ENCODE measurements at places on chromosomes 1 and 21. TPM values are rescaled to one million over a fixed set of nuclear protein-coding genes. Genes with fewer than 3 reads are reported as not detected.

DNA sequence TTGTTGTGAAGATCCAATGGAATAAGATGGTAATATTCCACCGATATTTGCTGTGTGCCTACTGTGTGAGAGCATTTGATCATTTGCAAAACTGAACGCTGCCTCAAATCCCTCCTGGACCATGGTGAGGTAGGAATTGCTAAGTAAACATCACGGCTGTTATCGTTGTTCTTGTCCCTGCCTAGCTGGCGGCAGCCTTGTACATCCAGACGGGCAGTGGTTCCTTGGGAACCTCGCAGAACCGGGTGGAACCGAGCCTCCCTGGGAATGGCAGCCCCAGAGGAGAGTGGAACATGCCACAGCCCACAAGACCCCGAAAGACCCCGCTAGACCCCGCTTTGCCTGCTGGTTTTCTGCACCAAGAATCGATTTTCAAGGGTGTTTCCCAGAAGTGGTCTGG, 60.9 kb downstream of the TAS1R2 start:
- no peak for DNase-seq

The TDRD5 gene
- total RNA-seq, result 0.22 TPM

DNA sequence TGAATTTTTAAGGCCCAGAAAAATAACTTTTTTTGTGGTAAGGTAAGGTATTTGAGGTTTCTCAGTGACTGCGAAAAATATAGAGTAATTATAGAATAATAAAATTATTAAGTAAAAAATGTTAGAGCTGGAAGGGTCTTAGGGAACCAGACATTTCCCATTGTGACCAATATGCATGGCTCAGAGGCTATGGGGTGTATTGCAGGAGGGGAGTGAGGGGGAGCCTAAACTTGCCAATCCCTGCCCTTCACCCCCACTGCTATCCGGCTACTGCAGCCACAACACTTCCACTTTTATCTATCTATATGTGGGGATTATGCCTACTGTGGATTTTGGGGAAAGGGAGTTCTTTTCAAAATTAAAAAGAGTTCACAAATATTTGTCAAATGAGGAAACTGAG, 7.6 kb upstream of the GADD45A start:
- DNase-seq, result no peak

DNA sequence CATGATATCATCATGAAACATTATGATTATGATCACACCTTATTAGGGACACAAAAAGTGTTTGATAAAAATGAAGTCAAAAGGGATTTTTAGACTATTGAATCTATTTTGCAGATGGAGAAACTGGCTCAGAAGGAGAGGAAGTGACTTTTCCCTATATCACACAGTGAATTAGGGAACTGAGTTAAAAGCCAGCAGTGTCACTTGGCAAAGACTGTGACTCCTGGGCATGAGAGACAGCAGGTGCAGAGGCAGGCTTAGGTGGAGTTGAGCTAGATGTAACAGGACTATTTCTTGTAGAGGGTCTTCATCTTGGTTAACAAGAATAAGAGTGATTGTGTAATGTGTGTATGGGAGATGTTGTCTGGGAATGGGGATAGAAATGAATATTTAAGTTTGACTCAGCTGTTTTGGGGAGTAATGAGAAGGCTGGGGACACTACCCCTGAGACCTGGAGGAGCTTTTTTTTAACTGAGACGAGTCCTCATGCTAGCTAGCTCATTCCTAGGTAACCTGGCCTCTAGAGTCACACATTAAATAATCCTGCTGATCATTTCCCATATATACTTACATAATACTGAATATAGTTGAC, 1.0 kb upstream of the CD84 start:
- no peak for DNase-seq

The ALX3 gene
- not detected for total RNA-seq

DNA sequence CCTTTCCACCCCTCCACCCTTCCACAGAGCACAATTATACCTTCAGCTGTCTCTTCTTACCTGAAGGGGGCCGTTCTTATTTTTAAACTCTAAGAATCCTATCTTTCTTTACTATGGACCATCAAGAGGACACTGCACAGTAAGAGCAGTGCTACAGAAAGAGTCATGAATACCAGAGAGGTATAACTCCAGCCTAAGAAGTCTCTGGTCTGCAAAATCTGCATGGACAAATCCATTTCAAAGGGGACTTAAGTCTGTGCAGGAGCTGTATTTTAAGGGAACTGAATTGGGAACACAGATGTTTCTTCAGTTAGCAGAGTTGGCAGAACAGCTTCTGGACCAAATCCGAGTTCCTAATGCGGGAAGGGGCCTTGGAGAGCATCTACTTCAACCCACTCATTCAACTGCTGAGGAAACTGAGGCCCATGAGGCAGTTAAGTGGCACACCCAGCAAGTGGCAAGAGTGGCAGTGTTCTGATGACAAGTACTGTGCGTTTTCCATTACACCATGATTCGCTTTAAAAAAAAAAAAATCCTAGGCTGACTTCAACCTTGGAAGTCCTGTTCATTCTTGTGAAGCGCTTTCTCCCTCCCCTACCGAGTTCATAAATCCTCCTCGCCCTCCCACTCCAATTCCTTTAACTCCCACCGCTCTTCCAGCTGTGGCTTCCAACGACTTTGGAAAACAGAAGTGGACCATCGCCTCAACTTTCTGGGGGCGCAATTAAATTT, 1.8 kb downstream of the PLPP3 start:
- DNase-seq, result peak; percentile 34

- DNase-seq, result no peak
Measured at GRCh38 chr1:179030130-179030529, 4.4 kb downstream of the FAM20B start.

- DNase-seq, result no peak
Measured at GRCh38 chr1:241250465-241250864, 106.5 kb downstream of the RGS7 start.

The EDN2 gene
- total RNA-seq, result not detected

The PAFAH2 gene
- 32.7 TPM for total RNA-seq

DNA sequence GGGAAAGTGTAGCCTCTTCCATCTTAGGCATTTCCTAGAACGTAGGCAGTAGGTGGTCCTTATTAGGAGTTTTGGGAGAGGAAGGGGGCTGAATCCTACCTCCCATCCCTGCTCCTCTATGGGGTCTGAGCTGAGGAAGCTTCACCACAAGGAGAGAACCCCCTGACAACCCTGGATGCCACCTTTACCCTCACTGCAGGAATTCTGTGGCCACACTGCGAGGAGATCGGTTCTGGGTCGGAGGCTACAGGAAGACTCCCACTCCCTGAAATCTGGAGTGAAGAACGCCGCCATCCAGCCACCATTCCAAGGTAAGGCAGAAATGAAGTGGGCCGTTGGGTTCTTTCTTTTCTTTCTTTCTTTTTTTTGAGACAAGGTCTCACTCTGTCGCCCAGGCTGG, 1.5 kb downstream of the MX1 start:
- DNase-seq, result no peak

The OR2M3 gene
- total RNA-seq, result not detected

- no peak for DNase-seq
Measured at GRCh38 chr1:174007851-174008250, 14.3 kb downstream of the RC3H1 start.

The MDM4 gene
- 7.0 TPM for total RNA-seq

DNA sequence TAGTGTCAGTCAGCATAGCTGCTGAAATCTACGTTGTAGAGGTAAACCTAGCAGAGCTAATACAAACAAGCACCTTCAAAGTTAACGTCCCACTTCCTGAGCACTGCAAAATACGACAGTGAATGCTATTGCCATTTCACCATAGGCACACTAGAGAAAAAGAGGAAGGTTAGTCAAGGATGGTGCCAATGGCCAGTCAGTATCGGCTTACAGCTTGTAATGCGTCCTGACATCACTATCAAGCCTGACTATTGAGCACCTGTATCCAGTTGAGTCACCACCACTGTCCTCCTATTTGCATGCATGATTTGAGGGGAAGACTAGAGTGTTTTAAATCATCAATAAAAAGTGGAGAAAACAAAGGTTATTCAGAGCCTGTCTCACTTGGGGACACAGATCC, 34.4 kb downstream of the NUCKS1 start:
- DNase-seq, result no peak

- peak; percentile 59 for DNase-seq
Measured at GRCh38 chr1:178725466-178726086, 532 bp downstream of the RALGPS2 start.

GRCh38 chr1:26972390-26972789, 12.1 kb upstream of the KDF1 start:
- DNase-seq, result no peak

The MCOLN2 gene
- total RNA-seq, result not detected

DNA sequence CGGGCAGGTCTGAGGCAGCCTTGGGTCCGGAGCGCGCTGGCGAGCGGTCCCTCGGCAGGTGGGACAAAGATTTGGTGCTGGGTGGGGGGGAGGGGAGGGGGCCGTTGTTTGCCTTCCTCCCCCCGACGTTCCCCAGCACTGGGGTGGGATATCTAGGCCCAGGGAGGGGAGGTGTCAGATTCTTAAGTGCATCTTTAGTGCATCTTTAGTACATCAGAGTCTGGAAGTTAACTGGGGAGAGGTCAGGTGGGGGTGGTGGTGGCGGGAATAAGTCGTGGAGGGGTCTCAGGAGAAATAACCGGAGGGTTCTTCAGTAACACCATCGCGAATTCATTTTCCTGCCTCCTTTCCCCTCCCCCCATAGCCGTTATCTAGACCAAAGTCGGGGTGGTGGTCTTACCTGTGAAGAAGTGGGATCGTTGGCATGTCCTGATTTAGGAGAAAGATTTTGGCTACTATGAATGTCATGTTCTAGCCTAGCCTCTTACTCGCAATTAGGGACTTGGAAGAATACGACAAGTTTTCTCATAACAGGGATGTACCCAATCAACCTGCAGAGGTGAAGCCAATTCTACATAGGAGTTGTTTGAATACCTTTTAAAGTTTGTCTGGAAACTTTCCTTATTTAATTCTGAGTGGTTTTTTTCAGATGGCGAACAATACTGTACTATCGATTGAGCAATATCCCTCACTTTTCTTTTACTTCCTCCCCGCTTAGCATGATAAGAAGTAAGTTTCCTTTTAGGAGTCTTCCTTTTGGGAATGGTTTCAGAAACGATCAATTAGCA, 886 bp downstream of the ZMYM4 start:
- peak; percentile 15 for DNase-seq

The FCAMR gene
- total RNA-seq, result not detected

DNA sequence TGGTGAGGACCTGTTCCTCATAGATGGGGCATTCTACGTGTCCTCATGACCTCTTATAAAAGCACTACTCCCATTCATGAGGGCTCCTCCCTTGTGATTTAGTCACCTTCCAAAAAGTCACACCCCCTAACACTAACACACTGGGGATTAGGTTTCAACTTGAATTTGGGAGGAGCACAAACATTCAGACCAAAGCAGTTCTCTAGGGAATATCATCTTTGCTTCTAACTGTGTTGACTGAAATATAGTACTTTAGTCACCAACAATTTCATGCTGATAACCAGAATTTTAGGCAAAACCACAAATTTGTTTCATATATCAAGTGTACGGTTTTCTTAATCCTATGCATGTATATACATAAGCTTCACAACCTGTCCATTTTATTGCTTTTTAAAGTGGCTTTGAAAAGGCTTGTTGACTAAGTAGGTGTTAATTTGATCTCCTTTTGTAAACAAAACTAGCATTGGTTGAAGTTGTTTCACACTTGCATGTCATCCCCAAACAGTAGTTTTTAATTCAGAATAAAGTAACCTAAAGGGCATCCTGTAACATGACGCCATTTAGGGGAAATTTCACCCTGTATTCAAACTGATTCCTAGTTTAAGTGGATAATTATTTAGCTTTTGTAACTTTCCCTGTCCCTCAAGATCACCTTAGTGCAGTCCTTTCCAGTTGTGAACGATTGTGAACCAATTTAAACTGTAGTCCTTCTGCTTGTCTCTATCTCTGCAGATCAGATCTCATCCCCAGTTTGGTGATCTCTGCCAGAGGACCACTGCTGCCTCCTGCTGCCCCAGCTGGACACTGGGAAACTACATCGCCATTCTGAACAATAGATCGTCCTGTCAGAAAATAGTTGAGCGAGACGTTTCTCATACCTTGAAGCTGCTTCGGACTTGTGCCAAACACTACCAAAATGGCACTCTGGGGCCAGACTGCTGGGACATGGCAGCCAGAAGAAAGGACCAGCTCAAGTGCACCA, 141.1 kb downstream of the TLR5 start:
- peak; percentile 26 for DNase-seq

The RIPPLY3 gene
- not detected for total RNA-seq

- no peak for DNase-seq
Measured at GRCh38 chr1:204600968-204601367, 84.6 kb downstream of the LRRN2 start.

DNA sequence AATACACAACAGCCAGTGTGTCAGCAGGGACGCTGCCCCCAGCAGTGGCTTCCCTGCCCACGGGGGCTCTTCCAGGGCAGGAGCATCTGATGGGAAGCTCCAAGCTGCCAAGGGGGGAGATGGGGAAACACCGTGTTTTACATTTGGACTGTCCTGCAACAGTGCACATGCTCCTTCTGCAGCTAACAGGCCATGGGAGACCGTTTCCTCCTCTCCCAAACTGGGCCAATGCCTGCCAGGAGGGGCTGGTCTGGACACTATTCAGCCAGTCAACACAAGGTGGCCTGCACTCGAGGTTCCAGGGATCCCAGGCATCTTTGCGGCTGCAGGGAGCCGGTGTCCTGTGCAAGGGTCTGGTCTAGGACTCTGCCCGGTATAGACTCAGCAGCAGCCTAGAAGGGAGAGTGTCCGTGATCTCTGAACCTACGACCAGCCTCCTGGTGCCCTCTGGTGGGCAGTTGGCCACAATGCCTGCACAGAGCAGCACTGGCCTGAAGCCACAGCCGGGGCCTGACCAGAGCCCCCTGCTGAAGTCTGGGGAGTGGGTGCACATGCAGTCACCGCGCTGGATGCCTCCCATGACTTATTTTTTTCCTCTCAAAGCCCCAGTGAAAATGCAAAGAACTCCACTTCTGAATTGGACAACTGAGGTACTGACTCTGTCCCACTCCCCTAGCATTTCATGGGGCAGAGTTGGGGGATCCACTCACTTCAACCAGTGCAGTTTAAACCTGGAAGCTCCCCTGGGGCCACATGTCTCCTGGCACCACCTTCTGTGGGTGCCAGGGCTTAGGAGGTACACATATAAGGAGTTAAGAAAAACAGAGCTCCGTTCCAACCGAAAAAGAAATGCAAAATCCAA, 33.3 kb downstream of the RCC2 start:
- DNase-seq, result peak; percentile 61

DNA sequence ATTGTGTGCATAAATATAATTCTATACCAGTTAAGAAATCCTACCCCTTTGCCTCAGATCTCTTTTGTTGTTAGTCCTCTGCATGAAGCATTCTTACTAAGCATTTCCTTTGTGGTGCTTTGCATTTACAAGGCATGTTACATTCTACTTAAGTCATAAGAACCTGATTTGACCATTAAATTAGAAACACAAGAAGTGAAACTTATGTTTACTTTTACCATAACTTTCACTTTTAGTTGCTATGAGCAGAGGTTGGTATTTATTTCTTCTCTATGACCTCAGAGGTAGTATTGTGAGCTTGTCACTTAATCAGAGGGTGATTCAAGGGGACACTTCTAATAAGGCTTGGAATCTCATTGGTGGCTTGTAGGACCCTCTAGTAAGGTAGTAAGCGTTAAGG, 9.0 kb downstream of the FAM20B start:
- peak; percentile 84 for DNase-seq

The TTC22 gene
- not detected for total RNA-seq

The KRTAP21-2 gene
- not detected for total RNA-seq
